A549 (cell line): ENCODE measurements at places on chromosomes 2 and 18. TPM values are rescaled to one million over a fixed set of nuclear protein-coding genes. Genes with fewer than 3 reads are reported as not detected.

GRCh38 chr2:2530334-2530733 lies 199.3 kb upstream of the MYT1L start:
- DNase-seq = no peak

DNA sequence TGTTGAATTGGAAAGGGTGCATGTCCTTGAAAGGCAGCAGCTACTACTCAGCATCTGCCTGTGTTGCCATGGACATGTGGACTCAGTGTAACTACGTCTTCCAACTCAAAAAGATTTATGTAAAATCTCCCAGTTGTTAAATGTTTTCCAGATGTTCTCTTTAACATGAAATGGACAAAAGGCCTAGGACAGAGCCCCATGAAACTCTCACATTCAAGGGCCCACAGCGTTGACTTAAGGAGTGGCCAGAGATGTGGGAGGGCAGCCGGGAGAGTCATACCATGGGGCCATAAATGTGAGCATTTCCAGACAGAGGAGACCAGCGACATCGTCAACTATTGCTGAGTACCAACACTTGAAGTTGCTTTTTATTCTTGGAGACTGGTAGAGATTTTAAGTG lies 9.9 kb downstream of the SLC3A1 start:
- no peak for DNase-seq

SPP2 gene
- not detected in 3 replicates for polyA plus RNA-seq

CUL3 gene
- polyA plus RNA-seq = 68.9 to 78.9 TPM (median 70.5 TPM) in 3 replicates
